ENCODE measurements at places on chromosomes 4 and X.

DNA sequence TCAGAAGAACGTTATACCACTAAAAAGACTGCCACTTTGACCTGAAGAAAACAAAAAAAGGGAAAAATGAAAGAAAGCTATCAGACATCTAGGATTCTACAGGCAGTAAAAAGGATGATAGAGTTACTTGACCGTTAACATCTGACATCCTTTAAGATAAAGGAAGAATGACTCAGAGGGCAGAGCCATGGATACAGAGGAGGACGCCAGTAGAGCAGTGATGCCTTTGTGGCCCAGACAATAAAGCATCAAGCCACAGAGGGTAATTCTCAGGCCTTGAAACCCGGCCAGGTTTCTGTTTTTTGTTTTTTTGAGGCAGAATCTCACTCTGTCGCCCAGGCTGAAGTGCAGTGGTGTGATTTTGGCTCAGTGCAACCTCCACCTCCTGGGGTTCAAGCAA, 9.5 kb upstream of the BEX1 start:
- peak; percentile 41 for DNase-seq

DNA sequence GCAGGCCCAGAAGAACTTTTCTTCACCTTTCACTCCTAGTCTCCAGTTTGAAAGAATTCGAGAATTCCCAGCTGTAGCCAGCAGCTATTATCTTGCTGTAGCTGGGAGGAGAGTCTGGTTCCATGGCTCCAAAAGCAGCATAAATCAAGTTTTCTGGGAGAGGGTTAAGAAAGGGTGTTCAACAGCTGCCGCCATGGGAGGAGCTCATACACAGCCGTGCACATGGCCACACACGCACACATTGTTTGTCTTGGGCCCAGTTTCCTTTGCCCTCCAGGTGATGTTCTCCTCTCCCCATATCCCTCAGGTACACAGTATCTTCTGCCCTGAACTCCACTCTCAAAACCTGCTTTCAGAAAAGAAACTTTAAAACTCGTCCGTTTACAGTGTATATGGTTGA, 4.1 kb upstream of the GPC3 start:
- no peak for DNase-seq

- peak; percentile 35 for DNase-seq
These were observed 21.4 kb upstream of the SCRG1 start for GRCh38 chr4:173420324-173420752.

DNA sequence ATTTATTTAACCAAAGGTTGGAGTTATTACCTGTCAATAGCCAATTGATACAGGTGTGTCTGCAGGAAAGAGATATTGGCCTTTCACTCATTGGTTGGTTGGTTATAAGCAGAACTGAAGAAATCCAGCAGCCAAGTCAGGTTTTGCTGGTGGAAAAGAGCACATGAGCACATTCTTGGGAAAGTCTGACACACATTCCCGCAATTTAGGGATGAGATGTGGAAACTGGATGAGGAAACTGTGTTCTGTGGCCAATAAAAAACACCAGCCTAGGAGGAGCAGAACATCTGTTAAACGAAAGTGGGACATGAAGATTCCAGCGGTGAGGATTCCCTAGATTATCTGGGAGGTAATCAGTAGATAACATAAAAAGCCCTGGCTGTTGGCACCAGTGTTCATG, 567.4 kb upstream of the CPEB2 start:
- DNase-seq: peak; percentile 55

GRCh38 chr4:23305026-23305425, 584.8 kb downstream of the PPARGC1A start:
- peak; percentile 61 for DNase-seq

DNA sequence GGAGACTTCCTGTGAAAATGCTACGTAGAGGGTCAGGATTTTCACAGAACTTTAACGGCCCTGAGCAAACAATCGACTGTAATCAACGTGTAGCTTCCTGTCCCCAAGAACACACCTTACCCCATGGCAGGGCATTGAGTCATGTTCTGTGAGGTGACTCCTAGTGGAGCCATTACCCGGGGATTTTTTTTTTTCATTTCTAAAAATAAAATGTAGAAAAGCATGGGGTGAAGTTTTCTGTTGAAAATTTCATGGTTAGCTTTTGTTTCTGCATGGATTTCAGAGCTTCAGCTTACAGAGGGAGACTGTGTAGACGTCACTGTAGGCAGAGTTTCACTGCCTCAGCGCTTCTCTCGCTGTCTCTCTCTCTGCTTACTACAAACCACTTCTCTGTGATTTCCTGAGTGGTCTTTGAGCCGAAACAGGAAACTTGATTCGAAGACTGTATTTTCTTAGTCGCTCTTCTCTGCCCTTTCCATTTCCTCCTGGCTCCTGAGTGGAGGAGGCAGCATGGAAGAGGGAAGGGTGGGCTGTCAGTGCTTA, 111.7 kb downstream of the NFKB1 start:
- DNase-seq: no peak

GRCh38 chr4:87037671-87038334, 103.0 kb downstream of the AFF1 start:
- peak; percentile 49 for DNase-seq

DNA sequence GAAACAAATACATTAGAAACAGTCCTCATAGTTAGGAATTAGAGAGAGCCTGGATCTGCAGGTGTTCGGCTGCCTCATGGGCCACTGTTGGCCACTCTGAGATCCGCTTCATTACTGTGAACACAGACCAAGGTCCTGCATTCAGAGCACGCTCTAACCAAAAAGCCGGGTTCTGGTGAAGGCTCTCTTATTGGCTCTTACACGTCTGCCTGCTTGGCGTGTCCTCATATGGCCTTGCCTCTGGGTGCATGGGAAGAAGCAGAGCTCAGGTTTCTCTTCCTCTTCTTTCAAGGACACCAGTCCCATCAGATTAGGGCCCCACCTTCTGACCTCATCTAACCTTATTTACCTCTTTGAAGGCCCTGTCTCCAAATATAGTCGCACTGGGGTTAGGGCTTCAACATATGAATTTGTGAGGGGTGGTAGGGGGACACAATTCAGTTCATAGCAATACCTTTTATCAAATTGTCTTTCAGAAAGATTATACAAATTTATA, 37.1 kb upstream of the ELF2 start:
- no peak for DNase-seq

DNA sequence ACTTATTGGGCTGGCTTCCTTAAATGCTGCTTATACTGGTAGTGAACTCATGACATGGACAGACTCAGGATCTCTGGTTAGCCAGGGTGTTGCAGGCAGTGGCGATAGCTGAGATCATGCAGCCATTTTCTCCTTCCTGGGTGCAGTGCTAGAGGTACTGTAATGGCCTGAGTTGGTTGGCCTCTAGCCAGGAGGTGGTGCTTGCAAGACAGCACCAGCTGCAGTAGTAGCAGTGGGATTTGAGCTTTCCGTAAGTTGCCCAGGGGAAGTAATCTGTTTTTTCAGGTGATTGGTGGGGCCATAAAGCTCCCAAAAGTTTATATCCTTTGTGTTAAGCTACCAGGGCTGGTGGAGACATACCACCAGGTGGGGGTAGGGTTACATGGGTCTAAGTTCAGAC, 45.1 kb upstream of the AADAT start:
- peak; percentile 8 for DNase-seq

DNA sequence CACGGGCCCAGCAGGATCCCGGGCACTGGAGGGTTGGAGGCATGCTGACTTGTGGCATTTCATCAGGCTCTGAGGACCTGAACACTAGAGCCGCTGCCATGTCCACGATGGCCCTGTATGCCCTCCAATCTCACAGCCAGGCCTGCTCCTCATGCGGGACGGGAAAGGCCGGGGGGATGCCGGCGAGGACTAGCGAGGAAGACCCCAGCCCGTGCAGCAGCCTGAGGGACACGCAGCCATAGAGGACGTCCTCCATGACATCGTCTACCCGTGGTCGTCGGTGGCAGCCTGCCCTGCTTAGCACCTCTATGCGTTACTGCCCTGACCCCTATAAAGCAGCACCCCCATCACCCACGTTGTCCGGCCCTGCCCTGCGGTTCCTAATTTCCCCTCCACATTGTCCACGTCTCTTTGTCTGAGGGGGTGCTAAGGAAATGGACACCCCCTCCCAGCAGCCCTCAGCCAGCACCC, 32.6 kb downstream of the HMX1 start:
- DNase-seq: no peak

- DNase-seq: no peak
These were observed 297.4 kb upstream of the VCX start for GRCh38 chrX:7545564-7545963.

- DNase-seq: no peak
These were observed 294.9 kb upstream of the ZCCHC13 start for GRCh38 chrX:74009041-74009440.

- no peak for DNase-seq
These were observed 62.5 kb upstream of the TMEM164 start for GRCh38 chrX:109940411-109940810.

DNA sequence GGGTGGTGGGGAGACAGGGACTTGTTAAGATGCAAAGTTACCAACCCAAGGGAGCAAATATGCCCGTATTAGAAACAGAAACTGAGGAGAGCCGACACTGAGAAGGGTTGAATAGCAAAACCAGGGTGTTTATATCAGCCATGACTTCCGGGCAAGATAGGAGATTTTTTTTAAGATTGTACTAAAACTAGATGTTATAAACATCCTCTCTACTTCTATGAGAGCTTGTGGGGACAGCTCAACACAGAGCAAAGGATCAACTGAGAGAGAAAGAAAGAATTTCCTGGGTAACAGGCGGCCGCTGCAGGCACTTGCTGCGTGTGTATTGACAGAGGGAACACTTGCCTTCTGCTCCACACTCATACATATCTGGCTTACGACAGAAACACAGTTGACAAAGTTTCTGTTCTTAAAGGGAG, 49.1 kb upstream of the FBXW7 start:
- no peak for DNase-seq

DNA sequence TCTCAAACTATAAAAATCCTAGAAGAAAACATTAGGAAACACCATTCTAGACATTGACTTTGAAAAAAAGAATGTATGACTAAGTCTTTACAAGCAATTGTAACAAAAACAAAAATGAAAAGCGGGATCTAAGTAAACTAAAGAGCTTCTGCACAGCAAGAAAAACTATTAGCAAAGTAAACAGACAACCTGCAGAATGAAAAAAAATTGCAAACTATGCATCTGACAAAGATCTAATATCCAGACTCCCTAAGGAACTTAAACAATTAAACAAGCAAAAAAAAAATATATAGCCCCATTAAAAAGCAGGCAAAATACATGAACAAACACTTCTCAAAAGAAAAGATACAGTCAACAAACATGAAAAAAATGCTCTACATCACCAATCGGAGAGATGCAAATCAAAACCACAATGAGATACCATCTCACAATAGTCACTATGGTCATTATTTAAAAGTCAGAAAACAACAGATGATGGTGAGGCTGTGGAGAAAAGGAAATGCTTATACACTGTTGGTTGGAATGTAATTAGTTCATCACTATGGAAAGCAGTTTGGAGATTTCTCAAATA, 168.1 kb downstream of the EPHA5 start:
- peak; percentile 88 for DNase-seq

- DNase-seq: no peak
These were observed 88.1 kb upstream of the LCORL start for GRCh38 chr4:18109676-18110075.

GRCh38 chrX:22206781-22207180, 65.9 kb upstream of the CBLL2 start:
- no peak for DNase-seq

- DNase-seq: peak; percentile 74
These were observed 25.3 kb upstream of the S100P start for GRCh38 chr4:6668391-6668790.

DNA sequence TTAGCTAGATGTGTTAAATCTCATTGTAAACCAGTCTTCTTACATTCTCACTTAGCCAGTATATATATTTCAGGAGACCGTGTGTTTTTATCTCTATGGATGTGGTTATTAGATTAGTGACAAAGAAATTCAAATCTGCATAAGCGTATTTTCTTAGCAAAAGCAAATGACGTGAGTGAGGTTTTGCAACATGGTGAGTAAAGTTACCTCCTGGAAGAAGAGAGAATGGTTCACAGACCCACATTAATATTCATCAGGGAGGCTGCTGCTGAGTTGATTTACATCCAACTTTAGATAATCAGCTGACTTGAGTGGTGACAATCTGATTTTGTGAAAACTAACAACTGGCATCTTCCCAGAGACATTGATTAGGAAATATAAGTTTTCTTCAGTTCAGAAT, 589.9 kb upstream of the GALNT7 start:
- DNase-seq: no peak

- no peak for DNase-seq
These were observed 397.6 kb upstream of the TENM3 start for GRCh38 chr4:181845617-181846016.

GRCh38 chrX:153650959-153651358, 4.0 kb downstream of the DUSP9 start:
- no peak for DNase-seq

DNA sequence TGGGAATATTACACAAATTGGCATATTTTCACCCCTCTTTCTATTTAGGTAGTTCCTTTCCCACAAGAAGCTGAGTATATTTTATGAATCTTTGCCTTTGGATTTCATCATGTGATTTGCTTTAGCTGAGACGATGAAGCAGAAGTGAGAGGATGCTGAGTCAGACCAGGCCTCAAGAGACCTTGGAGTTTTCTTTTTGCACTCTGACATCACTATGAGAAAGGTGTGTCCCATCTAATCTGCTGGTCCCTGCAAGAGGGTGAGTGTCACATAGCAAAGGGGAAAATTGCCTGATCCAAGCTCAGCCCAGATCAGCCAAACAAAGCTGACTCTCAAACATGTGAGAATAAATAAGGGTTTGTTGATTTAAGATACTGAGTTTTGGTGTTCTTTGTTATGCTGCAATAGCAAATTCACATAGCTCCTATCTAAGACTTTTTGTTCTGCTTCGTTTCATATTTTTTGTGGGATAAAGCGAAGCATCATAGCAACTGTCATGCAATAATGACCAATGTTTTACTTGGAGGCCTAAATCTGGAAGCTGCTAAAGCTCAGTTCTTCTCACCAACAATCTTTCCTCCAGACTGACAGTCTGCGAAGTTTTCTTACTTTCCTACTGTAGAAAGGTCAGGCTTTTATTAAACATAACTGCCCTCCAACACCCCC, 176.9 kb downstream of the PDHA2 start:
- DNase-seq: peak; percentile 78

DNA sequence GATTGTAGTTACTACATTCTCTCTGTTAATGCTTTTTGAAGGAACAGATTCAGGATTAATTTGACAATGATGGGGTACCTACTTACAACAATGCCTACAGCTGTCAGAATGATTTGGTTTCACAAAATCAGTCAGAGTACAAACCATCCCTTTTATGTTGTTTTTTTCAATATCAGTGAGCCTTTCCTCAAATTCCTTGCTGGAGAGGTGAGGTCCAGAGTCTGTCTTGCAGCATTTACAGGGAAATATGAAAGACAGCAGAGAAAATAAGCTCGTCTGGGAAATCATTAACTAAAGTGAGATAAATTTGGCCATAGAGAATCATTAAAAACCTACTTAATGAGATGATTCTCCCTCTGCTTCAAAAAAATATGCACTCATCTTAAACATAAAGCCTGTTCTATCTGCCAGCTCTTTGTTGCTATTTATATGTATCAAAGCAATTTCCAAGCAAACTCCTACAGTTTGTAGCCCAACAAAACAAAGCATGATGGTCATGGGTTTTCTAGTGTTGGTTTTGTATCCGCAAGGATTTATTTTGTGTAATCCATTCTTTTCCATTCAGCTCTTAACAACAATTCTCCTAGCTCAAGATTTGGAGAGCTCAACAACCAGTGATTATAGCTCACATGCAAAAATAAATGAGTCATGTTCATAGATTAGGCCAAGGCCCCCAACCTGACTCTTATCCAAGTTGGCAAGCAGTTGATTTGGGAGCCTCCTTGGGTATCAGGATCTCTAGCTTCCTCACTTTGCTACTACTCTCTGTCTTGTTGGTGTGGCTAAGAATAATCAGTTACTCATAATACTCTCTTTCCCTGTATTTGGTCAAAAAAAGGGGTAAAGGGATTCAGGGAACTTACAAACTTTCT, 222.6 kb downstream of the ENOX2 start:
- DNase-seq: peak; percentile 9
